ENCODE measurements at places on chromosomes 4 and X. TPM values are rescaled to one million over a fixed set of nuclear protein-coding genes. Genes with fewer than 3 reads are reported as not detected.

Gene XAGE3
- not detected for total RNA-seq

Gene CT45A1
- total RNA-seq = not detected

- DNase-seq = peak; percentile 54
These were observed 143.0 kb downstream of the TSPAN5 start for GRCh38 chr4:98515470-98515809.

DNA sequence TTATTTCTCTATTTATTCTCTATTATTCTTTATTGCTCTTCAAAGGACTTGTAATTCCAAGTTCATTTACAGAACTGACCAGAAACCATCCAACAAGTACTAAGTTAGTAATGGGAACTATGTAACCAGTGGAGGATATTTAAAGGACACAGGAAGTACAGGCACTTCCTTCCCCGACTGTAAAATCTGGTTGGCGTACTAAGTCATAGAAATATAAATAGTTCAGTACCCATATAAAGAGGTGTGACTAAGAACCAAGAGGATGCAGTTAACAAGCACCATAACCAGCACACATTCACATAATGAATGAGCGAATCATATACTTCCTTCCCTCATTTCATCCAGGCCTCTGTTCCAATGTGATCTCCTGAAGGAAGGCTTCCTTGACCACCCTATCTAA lies 3.6 kb upstream of the EIF4E start:
- peak; percentile 69 for DNase-seq

- DNase-seq = no peak
These were observed 91.5 kb upstream of the UNC5C start for GRCh38 chr4:95640311-95640710.

GRCh38 chr4:79025170-79025569 lies 85.9 kb upstream of the PAQR3 start:
- no peak for DNase-seq

DNA sequence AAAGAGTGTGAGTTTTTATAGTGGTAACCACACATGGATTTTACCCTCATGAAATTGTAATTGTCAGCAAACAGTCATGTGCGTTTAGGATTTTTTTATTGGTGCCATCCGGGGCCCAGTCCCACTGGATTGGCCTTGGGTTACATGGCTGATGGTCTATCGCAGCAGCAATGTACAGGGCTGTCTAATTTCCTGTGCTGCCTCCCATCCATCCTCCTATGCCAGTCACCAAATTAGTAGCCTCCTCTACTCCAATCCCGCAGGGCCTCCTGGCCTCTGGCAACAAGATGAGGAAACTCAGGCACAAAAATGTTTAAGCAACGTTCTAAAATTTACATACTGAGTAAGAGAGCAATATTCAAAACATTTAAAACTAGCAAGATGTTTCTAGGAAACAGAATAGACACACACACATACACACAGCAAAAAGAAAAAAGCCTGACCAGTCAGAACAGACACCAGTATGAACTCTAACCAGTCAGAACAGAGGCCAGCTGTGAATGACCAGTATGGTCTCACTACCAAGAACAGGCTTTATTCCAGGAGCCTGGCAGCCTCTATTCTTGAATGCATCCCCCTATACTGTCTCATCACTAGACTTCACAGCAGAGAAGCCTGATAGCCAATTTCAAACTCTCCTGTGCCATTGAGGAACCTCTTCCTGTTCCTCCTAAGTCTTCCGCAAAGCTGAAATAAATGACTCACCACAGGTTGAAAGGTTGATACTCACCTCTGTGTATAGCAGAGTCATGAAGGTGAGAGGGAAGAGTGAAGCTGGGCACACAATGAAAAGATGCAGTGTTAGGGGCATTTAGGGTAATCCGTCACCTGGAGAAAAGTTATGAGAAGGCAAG lies 42.6 kb downstream of the CHRNA9 start:
- peak; percentile 27 for DNase-seq

DNA sequence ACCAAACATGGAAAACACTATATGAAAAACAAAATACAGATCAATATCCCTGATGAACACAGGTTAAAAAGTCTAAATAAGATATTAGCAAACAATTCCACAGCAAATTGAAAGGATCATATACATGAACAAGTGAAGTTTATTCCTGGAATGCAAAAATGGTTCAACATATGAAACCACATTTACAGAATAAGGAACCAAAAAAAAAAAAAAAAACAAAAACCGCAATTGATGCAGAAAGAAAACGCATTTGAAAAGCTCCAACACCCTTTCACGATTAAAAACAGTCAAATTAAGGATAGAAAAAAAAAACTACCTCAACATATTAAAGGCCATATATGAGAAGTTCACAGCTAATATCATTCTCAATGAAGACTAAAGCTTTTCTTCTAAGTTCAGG lies 45.4 kb upstream of the STS start:
- no peak for DNase-seq

- DNase-seq = no peak
These were observed 164.9 kb upstream of the AGA start for GRCh38 chr4:177607111-177607573.

- peak; percentile 92 for DNase-seq
These were observed 48.6 kb downstream of the PDGFRA start for GRCh38 chr4:54277691-54278090.

- no peak for DNase-seq
These were observed 8.3 kb upstream of the ZXDB start for GRCh38 chrX:57583477-57583876.

All from IMR-90 (cell line).